Endodermal cell (in vitro differentiated cells): ENCODE measurements at places on chromosomes 11 and 22. TPM values are rescaled to one million over a fixed set of nuclear protein-coding genes. Genes with fewer than 3 reads are reported as not detected.

DNA sequence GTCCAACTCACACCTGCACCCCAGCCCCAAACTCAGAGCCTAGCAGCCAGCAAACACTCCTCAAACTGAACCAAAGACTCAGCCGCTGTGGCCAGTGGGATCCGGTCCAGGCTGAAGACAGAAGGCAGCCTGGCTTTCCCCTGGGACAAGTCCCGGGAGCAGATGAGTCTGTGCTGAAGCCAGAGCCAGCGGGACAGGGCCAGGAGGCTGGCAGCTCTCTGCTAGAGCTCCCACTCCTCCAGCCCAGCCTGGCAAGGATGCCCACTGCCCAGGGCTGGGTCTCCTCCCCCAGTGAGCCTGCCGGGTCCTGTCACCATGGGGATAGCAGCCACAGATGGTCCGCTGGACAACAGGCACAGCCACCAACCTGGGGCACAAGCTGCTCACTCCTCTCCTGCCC lies 42.9 kb upstream of the PRR5 start:
- peak; percentile 43 for DNase-seq

- DNase-seq: peak; percentile 67
Measured at GRCh38 chr11:115221461-115222069, 282.6 kb downstream of the CADM1 start.

Gene ASCL2
- 0.75 TPM in 1 of 3 replicates, not detected in the others for total RNA-seq

DNA sequence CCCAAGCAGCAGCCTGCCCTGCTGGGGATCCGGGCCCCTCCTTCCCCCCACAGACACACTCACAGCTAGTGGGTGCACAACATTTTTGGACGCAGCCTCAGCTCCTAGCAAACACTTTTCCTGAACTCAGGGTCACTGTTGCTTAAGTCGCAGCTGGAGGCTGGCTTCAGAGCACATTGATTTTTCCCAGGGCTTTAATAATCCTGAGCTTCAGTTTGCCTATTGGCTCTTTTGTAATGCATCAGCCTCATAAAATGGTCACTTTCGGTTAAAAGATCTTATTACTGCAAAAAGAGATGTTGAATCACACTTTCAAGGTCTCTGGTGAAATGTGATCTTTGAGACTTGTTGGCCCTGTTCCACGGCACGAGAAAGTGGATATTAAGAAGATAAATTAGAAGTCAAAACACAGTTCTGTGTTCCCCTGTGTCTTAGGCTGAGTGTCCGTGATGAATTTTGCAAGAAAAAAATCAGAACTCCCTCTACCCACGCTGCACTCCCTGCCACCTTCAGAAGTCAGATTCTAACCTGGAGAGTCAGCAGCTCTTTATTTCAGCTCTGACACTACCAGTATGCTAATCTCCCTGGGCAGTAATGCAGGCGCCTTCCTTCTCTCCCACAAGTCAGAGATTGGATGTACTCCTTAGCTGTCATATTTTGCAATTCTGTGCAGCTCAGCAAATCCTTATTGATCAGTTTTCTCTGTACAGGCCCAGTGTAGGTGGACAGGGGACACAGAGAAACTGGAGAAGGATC lies 158.2 kb upstream of the E2F8 start:
- peak; percentile 14 for DNase-seq

GRCh38 chr22:30948930-30949342 lies 19.6 kb downstream of the MORC2 start:
- DNase-seq: no peak
